ENCODE measurements at places on chromosomes 7 and 10.

DNA sequence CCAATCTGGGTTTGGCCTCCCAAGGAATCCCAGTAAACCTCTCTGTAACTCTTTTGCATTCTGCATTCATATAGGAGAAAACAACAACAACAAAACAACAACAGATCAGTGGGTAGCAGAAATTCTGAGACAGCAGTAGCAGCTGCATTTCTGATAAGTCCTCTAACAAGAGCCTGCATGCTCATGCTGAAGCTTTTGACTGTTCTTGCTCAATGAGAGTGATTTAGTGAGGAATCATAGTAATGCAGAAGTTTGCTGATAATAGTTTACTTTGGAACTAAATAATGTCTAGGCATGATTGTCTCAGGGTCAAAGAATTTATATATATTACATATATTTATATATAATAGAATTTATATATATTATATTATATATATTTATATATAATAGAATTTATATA, 35.2 kb downstream of the BMPER start:
- no peak for DNase-seq

DNA sequence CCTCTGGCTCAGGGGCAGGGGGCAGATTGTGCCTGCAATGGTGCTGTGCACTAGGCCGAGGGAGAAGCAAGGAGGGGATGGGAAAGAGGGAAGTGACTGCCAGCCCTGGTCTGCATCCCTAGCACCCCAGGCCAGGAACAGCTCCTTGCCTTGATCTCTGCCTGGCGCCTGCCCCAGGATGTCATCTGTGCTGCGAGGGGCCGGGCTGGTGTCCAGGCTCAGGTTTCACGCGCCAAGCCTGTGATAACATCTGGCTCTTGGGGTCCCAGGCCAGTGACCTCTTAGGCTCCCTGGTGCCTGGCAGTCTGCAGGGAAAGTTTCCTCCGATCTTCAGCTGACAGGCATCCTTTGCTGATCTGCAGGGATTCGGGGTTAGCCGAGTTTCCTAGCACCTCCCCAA, 193.5 kb upstream of the GPR26 start:
- no peak for DNase-seq

DNA sequence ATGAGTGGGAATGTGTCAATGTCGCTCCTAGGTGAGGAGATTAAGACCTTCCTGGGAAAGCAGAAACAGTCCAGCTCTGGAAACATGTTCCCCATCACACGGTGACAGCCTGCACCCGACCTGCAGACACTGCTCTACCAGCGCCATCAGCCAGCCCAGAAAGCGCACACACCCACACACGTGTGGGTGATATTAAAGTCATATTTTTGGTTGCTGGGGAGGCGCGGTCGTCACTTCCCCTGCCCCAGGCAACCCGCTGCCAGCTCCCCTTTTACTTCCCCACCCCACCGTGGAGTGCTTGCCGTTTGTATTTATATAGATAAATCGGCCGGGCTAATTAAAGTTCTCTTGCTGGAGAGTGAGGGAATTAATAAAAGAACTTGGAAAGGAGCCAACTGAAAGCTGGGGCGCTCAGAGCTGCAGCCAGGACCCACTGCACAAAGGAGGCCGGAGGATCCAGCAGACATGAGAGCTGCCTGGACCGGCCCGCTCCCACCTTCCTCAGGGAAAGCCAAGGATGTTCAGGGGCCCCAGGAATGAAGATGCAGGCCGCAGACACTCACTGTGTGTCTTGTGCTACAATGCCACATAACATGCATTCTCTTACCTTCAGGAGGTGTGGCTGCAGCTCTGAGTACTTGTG, 145.2 kb upstream of the UNC5B start:
- no peak for DNase-seq

GRCh38 chr10:24912215-24912614, 40.2 kb downstream of the PRTFDC1 start:
- DNase-seq, result no peak

DNA sequence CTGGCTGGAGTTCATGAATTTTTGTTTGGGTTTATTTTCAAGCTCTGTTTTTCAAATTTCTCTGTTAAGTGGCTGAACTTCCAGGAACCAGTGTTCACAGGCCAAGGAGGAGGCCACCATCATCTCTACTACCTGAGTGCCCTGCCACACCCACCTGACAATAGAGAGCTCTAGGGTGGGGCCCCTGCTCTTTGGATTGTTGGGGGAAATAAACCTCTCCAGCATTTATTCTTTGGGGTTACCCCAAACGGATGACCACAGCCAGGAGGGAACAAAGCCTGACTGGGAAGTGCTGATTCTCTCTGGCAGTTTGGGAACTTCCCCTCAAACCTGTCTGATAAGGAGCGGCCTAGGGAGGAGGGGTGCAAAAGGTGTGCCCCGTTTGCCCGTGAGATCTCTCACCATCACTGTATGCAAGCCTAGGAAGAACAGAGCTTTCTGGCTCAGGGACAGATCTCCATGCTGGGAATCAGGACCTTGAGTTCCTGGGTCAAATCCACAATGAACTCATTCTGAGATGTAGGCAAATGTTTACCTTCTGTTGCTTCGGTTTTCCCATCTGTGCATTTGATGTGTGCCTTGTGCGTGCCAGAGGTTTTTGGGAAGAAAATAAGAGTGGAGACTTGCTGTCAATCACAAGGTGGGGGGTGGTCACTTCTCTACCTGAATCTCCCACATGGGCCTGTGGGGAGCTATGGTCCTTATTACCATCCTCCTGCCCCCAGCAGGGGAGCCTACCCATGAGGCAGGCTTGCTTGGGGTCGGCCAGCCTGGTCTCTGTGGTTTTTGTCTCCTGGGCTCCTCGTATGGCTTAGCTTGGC, 27.7 kb upstream of the PDCD4 start:
- DNase-seq, result no peak

DNA sequence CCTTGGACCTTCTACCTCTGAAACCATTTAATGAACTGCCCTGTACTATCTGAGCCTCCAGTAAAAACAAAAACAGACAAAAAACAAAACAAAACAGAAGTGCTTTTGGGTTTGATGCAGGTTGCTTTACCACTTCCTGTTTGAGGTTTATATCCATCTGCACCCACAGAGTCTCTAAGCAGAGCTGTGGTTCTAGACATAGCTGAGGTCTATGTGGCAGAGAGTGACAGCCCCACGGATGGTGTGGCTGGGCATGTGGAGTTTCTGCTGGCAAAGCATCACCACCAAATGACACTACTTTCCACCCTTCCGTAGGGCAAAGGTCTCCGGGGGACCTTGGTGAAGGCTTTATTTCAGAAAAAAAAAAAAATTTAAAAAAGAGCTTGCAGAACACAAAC, 754.2 kb downstream of the GRID1 start:
- no peak for DNase-seq

DNA sequence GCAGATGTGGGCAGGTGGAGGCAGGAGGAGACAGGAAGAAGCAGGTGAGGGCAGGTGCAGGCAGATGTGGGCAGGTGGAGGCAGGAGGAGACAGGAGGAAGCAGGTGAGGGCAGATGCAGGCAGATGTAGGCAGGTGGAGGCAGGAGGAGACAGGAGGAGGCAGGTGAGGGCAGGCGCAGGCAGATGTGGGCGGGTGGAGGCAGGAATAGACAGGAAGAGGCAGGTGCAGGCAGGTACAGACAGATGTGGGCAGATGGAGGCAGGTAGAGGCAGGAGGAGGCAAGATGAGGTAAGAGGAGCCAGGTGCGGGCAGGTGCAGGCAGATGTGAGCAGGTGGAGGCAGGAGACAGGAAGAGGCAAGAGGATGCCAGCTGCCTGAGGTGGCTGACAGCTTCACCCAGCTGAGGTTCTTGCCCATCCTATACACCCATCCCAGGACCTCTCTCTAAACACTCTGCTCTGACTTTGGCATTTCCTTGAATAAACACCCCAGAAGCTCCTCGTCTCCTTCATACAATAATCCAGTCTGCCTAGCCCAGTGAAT, 33.0 kb downstream of the PTPRE start:
- DNase-seq, result no peak
